Breast epithelium (tissue), 4 donors: ENCODE measurements at places on chromosomes 1 and 21. TPM values are rescaled to one million over a fixed set of nuclear protein-coding genes. Genes with fewer than 3 reads are reported as not detected.

DNA sequence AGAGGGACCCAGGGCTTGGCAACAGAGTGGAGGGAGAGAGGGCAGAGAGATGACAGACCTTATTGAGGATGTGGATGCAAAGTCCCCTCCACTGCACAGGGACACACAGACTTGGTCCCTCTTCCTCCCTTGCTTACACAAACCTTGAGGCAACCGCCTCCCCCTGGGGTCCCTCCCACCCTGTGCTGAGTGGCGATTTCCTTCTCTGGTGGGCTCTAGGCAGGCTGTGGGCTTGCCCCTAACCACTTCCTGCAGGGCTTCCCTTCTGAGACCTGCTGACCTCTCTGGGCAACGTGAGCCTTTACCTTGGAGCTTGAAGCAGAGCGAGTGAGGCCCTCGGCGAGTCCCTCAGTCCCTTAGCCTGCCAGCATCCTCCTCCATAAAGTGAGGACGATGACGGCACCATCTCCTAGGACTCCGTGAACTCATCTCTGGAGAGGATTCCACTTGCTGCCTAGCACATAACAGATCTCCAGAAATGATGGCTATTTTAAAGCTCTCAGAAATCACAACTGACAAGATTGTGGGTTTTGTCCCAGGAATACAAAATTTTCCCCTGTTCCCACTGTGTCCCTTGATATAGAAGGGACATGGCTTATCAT is 25.0 kb downstream of the KIAA1614 start:
- H3K4me1 ChIP-seq = no peaks in the 10 kb centered on the region
- H3K36me3 ChIP-seq = no peaks in the 10 kb centered on the region
- DNase-seq = no peak
- no peaks in the 10 kb centered on the region for H3K27me3 ChIP-seq
- H3K4me3 ChIP-seq = no peak overlapping the region

GRCh38 chr21:19276665-19277064 is 873.1 kb upstream of the TMPRSS15 start:
- DNase-seq = no peak
- no peaks in the 10 kb centered on the region for H3K27me3 ChIP-seq
- H3K4me3 ChIP-seq = no peak overlapping the region

- no peak overlapping the region for H3K27ac ChIP-seq
- no peaks in the 10 kb centered on the region for H3K36me3 ChIP-seq
- no peak overlapping the region for H3K4me3 ChIP-seq
- H3K27me3 ChIP-seq = no peaks in the 10 kb centered on the region
These were observed 42.3 kb downstream of the DUSP10 start for GRCh38 chr1:221699577-221699976.

DNA sequence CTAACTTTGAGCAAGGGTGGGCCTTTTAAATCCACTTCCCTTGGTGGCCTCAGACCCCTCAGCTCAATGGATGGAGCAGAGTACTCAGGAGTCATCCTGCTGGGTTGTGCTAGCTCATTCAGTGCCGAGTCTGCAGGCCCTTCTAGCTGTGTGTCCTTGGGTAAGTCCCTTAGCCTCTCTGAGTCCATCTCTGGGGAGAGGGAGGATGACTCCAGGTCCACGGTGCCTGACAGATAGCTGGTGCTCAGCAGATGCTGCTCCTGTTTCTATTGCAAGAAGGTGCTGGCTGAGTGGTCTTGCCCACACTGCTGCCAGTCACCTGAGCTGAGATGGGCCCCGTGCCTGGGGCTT is 11.0 kb downstream of the LDLRAP1 start:
- H3K27me3 ChIP-seq = no peaks in the 10 kb centered on the region
- DNase-seq = no peak
- H3K4me3 ChIP-seq = no peak overlapping the region
- H3K4me1 ChIP-seq = no peaks in the 10 kb centered on the region

DNA sequence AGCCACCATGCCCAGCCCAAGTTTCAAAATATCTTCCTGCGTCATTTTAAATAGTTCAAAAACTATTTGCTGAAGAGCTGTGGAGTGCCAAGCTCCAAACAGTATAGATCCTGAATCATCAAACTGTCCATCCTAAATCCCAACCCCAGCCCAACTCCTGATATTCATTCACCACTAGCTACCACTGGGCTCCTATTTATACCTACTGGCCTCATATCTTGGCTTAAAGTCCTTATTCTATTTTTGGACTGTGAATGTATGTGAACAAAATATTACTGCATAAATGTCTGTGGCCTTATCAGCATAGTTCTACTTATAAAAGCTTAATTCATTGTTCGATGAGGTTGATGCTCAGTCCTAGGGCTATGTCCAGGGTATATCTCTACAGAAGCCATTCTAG is 5.2 kb upstream of the SCAMP3 start:
- DNase-seq = no peak
- no peaks in the 10 kb centered on the region for H3K27me3 ChIP-seq
- H3K36me3 ChIP-seq = peaks cover 29% of the 10 kb centered on the region
- no peak overlapping the region for H3K27ac ChIP-seq

DNA sequence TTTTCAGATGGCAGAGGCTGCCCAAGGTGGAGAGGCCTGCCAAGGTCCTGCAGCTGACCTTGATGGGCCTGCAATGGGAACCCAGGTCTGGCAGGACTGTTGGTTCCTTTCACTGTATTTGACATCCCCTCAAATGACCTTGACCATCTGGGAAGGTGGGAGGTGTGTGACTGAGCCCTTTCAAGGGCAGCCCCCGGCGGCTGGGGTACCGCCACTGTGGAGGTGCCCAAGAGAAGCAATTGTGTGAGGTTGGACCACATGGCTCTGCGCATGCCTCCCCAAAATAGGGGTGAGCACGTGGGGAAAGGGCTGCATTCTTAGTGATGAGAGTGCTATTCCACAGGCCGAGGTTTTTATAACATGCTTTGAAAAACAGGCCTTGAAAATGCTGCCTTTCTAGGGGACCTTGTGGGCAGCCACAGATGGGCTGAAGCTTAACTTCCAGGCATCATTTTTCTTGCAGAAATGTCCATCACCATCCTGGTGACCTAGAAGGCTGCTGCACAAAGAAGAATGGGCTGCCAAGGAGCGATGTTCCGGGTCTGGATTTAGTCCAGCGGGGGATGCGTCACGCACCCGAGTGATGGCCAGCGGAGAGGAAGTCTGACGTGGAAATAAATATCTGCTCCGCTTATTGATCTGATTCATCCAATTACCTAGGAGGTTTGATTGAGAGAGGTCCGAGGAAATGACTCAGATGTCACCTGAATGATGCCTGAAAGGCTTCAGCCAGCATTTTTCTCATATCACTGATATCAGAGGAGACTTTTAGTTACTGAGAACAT is 16.5 kb upstream of the UTS2 start:
- H3K4me3 ChIP-seq = no peak overlapping the region
- DNase-seq = no peak
- no peaks in the 10 kb centered on the region for H3K4me1 ChIP-seq
- H3K36me3 ChIP-seq = no peaks in the 10 kb centered on the region
- H3K27ac ChIP-seq = no peak overlapping the region

DNA sequence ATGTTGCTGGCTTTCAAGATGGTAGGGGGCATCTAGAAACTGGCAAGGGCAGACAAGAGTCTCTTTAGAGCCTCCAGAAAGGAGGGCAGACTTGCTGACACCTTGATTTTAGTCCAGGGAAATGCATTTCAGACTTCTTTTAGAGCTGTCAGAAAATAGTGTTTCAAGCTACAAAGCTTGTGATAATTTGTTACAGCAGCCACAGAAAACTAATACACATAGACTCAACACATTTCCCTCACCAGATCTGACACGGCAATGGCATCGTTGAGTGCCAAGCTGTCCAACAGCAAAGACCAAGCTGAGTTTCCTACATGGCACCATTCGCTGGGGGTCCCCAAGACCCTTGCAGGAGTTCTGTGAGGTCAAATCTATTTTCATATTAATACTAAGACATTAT is 62.0 kb downstream of the SLC9A1 start:
- H3K36me3 ChIP-seq = no peaks in the 10 kb centered on the region
- no peaks in the 10 kb centered on the region for H3K27me3 ChIP-seq
- no peak for DNase-seq
- H3K4me3 ChIP-seq = no peak overlapping the region

- peak overlapping the region; percentile 54 for H3K27ac ChIP-seq
- no peaks in the 10 kb centered on the region for H3K4me1 ChIP-seq
- H3K27me3 ChIP-seq = no peaks in the 10 kb centered on the region
- no peaks in the 10 kb centered on the region for H3K36me3 ChIP-seq
These were observed 30.5 kb downstream of the SLC30A1 start for GRCh38 chr1:211548321-211549091.

- no peaks in the 10 kb centered on the region for H3K4me1 ChIP-seq
- no peaks in the 10 kb centered on the region for H3K36me3 ChIP-seq
- H3K4me3 ChIP-seq = no peak overlapping the region
- peaks cover 3% of the 10 kb centered on the region for H3K27me3 ChIP-seq
These were observed 161.4 kb upstream of the ARHGEF16 start for GRCh38 chr1:3292868-3293562.

GRCh38 chr21:34333121-34333739 is 30.6 kb upstream of the KCNE2 start:
- H3K4me1 ChIP-seq = no peaks in the 10 kb centered on the region
- no peak for DNase-seq
- no peaks in the 10 kb centered on the region for H3K27me3 ChIP-seq
- no peak overlapping the region for H3K4me3 ChIP-seq
- no peaks in the 10 kb centered on the region for H3K36me3 ChIP-seq

- H3K27ac ChIP-seq = peak overlapping the region; percentile 12
- no peak overlapping the region for H3K4me3 ChIP-seq
- DNase-seq = no peak
These were observed 34.9 kb upstream of the ZNF362 start for GRCh38 chr1:33221385-33221758.

DNA sequence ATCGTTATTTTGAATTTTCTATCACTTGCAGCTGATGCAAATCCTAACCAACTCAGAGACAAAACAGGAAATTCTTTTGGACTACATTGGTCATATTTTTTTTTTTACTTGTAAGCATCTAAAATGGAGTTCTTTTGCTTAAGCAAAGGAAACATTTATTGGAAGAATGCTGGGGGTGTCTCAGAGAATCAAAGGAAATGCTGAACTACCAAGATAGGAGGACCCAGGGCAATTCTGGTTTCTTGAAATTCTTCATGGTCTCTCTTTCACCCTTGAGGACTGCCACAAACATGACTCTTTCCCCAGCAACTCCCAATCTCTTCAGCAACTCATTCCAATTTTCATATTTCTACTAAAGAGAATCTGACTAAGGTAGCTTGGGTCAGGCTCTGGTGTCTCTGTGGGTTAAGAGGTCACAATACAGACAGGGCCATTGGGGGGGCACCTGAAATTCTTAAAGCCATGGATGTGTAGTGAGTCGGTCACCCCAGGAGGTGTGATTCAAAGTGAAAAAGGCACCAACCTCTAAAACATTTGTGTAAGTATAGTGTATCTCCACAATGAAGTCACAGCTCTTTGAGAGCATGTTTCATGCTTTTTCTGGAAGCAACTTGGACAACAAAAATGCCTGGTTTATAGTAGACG is 171.1 kb upstream of the FGGY start:
- H3K4me1 ChIP-seq = no peaks in the 10 kb centered on the region
- H3K4me3 ChIP-seq = no peak overlapping the region
- H3K36me3 ChIP-seq = no peaks in the 10 kb centered on the region
- no peaks in the 10 kb centered on the region for H3K27me3 ChIP-seq

The TRIM46 gene
- 0.98 TPM for total RNA-seq

The XCL2 gene
- total RNA-seq = not detected

The HORMAD1 gene
- total RNA-seq = not detected

The SPRR2F gene
- total RNA-seq = not detected

The CDK18 gene
- 12.3 TPM for total RNA-seq

The GPR25 gene
- not detected for total RNA-seq

The TMEM269 gene
- total RNA-seq = under 0.01 TPM

The OVAAL gene
- not detected for total RNA-seq
